ENCODE measurements at places on chromosomes 1 and 21.
A peak's percentile ranks its signal among the peaks of the same experiment; 100 is the strongest.

DNA sequence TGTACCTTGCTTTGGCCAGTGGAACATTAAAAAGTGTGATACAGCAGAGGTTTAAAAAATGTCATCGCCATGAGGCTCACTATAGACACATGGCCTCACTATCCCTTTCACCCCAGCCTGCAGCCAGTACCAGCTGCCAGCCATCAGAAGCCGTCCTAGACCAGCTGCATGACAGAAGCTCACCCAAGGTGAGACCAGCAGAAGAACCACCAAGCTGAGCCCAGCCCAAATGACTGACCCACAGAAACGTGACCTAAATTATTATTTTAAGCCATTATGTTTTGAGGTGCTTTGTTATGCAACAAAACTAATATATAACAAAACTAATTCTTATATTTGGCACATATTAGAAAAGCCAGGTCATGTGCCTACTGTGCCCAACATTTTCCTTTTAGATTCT lies 91.1 kb downstream of the KCNN3 start:
- DNase-seq: no peak

DNA sequence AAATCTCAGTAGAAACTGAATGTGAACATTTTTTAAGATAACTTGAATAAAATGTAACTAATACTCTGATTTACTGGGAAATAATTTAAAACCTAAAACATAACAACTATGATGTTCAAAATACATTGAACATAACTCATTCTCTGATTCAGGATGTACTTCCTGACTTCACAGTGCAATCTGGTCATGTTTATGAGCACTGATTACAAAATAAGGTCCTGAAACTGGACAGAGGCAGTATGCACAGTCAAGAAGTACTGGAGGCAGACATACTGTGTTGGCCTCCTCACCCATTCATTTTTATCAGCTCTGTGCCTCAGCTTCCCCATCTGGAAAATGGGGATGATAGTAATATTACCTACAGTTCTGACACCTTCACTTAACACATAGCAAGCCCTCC lies 651.3 kb downstream of the PTPRC start:
- no peak for DNase-seq

- no peak for DNase-seq
These were observed 746 bp upstream of the POFUT2 start for GRCh38 chr21:45288441-45288841.

GRCh38 chr1:154695985-154696384 lies 88.0 kb upstream of the ADAR start:
- no peak for DNase-seq

DNA sequence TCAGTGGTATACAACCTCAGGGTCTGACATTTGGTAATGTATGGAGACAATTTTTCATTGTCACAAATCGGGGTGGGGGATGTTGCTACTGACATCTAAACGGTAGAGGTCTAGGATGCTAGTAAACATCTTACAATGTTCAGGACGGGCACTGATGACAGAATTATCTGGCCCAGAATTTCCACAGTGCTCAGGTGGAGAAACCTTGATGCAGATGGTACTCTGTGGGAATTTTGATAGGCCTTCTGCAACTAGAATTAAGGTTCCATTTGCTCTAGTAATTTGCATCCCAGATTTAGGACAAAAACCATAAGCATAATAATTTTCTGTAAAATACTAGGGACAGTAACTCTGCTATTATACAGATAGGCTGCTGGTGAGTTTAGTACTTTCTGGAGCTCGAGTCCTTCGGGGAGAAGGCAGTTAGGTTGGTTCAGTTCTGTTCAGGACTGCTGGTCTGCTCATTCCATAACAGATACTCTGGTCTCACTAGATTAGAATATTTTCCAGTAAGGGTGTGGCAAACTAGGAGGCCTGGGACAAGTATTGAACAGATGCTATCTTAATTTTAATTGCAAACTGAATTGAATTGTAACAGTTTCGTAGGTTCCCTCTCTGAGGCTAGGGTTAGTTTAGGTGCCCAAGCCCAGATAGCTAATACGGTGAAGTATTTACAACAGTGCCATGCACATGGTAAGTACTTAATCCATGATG lies 11.4 kb downstream of the METTL13 start:
- no peak for DNase-seq

- no peak for DNase-seq
These were observed 71.0 kb downstream of the SLC45A1 start for GRCh38 chr1:8388732-8389562.

- no peak for DNase-seq
These were observed 699.9 kb downstream of the MATN1 start for GRCh38 chr1:30023339-30024022.

DNA sequence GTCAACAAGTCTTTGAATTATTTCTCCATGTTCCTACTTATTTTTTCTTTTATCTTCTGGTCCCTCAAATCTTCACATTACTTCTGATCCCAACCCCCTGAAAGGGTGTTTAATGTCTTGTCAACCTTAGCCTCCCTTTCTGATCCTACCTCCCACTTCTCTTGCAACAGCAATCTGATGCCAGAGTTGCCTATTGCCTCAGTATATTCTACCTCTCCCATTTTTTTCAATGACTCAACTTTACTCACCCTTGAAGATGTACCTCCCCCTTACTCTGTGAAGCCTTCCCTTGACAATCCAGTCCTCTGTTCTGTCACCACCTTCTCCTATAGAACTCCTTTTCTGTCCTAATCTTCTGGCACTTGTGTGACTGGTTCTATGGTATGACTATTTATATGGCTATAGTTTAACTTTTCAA lies 99.5 kb upstream of the CD55 start:
- DNase-seq: no peak

DNA sequence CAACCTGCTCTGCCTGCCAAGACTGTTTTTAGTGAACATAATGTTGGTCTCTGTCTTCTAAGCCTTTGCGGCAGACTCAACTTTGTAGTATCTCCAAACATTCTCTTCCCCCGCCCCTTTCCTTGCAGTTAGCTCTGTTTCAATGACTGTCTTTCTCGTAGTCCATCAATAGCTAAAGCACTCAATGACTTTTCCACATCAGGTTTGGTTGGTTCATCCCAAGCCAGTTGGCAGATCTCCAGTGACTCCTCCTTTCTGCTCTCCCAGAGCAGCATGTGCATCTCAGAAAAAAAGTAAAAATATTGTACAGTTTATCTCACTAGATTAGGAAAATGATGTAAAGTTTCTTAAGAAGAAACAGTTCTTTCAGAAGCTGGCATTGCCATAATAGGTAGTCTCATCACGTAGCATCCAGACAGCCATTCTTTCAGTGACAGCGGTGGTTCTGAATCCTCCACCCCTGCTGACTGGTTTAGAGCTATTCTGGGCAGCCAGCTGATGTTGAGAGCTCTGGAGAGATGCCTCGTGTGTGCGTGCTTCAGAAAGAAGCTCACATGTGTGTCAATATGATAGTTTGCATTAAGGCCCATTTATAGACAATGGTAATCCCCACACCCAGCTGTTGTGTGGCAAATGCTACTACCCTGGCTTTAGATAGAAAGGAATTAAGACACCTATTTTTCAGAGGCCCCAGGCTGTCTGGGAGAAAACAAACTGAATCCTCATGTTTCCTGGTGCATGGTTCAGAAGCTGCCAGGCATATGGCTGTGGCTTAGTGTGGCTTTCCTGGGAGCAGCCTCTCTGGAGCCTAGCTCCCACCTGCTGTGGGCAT lies 53.2 kb downstream of the CNN3 start:
- DNase-seq: no peak

DNA sequence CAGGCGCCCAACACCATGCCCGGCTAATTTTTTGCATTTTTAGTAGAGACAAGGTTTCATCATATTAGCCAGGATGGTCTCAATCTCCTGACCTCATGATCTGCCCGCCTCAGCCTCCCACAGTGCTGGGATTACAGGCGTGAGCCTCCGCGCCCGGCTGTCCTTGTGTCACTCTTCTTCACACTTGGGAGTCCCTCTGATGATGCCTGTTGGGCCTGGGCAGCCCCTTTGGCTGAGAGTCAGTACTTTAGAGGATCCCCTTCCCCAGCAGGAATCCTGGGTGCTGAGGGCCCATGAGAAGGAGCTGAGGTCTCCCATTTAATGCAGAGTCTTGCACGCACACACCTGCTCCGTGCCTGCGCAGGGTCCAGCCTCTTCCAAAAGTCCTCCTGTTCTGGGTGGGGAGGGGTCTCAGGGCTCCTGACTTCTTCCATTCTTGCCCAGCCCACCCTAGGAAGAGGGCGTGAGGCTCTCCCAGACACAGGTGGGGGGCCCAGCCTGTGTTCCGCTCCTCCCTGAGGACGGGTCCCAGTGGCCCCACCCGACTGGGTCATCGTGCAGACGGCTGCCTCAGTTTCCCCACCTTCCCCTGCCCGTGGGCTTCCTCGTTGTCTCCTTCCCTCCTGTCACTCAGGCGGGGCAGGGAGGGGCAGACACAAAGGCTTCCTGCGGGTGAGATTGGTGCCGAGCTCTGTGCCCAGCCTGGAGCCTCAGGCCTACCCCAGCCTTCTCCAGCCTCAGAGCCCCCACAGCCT lies 3.9 kb downstream of the TTLL10 start:
- DNase-seq: no peak

DNA sequence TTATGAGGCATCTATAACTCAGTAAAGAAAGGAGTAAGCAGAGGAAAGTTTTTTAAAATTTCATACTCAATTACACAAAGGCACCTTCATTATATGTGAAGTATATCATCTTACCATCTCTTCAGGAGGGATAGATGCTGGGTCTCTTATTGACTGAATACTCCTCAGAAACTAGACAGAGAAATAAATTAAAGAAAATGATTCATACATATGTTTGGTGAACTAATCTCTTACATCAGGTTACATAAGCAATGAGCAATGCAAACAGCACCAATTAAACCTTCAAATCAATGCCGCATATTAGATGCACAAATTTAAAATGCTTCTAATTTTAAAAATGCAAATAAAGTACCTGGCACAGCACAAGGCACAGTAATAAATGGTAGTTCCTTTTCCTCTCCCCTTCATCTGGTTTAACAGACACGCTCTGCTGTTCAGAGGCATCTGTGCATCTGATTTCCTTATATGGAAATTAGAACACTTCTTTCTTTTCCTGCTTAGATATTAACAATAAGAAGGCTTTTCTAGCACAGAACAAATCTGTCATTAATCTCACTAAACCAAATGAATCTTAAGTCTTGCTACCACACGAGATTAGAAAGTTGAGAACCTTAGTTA lies 20.0 kb downstream of the SCYL3 start:
- no peak for DNase-seq

DNA sequence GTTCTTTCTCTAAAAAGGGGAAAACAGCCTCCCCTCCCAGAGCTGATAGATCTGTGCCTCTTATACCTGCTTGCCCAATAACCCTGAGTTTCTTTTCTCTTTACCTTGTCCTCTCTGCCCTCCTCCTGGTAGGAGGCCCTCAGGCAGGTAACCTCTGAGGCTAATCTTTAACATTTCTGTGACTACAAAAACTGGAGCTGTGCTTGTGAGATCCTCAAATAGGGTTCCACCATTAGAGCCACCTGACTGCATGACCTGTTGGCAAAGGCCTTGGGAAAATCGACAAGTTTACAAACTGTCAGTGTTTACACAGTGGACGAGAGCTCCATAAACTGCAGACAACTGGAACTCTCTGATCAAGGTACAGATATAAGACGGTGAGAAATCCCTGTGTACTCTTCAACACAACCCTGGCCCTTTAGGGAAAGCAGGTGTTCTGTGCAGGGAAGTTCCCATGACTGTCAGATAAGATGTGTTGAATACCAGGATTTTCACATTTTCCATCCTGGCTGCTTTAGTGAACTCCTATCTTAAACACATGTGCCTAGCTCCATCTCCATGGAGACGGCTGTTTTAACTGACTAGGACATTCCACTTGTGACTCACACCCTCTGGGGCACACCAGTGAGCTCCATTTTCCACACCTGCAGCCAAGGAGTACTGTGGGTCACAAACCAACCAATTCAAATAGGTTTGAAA lies 38.3 kb downstream of the ECE1 start:
- no peak for DNase-seq

DNA sequence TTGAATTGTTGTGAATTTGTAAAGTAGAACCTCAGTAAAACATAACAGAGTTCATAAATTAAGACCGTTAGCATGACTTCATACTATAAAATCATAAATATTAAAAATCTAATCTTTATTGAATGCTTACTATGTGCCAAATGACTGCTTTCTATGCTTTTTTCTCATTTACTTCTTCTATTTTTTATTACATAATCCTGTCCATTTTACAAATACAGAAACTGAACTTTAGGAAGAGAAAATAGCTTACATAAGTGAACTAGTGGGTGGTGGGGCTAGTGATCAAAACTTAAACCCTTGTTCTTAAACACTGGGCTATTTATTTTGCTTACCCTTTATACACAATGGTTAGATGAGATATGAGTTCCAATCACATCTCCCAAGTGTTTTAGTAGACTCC lies 122.3 kb downstream of the ZC3H11B start:
- DNase-seq: no peak

DNA sequence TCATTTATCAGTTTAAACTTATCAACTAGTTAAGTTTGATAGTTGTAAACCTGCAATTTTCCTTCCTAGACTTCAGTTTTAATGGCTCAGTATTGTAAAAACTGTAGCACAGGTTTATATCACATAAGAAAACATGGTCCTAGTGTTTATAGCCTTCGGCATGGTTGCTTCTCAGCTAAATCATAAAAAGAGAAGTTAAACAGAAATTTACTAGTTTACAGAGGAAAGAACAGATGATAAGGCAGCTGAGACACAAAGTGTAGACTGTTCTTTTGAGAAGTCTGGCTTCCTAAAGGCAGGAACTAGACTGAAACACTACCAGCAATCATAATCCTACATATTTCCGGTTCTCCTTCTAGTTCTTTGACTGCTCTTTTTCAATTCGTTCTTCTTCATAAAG lies 39.8 kb downstream of the WNT2B start:
- DNase-seq: no peak

GRCh38 chr1:78649628-78650027 lies at the start of gene IFI44:
Gene IFI44 (plus strand): TSS chr1:78649831. CDS start chr1:78650196, 365 bp downstream.
- DNase-seq: peak; percentile 75

- no peak for DNase-seq
These were observed 278.5 kb upstream of the GJB5 start for GRCh38 chr1:34476371-34476770.

- DNase-seq: peak; percentile 11
These were observed 169.8 kb upstream of the DUSP10 start for GRCh38 chr1:221911714-221912113.

GRCh38 chr1:66563941-66564630 lies 30.1 kb downstream of the SGIP1 start:
- no peak for DNase-seq

- no peak for DNase-seq
These were observed 1021.5 kb upstream of the ADGRL2 start for GRCh38 chr1:80779275-80779674.

- no peak for DNase-seq
These were observed 113.0 kb upstream of the UBE2U start for GRCh38 chr1:64090436-64090835.

GRCh38 chr1:116130356-116130755 lies 19.2 kb downstream of the MAB21L3 start:
- DNase-seq: no peak

- no peak for DNase-seq
These were observed 58.0 kb downstream of the STUM start for GRCh38 chr1:226606311-226607267.

DNA sequence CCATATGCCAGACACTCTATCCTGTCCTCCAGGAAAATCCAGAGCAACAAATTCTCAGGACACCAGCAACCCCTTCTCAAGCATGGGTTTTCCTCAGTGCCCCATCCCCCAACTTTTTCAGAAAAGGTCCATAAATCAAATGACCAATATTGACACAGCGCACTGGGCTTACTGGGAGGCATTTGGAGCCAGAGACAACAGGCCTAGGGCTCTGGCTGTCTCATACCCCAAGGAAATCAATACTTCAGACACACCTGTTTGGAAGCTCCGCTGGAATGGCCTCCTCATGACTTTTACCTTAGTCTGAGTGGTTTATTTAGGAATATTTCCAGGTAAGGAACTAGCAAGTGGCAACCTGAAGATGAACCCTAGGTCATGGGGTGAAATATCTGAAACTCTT lies 66.9 kb upstream of the TNR start:
- DNase-seq: no peak
